Inflammatory macrophage (primary cell): ENCODE measurements at places on chromosomes 4 and X.

DNA sequence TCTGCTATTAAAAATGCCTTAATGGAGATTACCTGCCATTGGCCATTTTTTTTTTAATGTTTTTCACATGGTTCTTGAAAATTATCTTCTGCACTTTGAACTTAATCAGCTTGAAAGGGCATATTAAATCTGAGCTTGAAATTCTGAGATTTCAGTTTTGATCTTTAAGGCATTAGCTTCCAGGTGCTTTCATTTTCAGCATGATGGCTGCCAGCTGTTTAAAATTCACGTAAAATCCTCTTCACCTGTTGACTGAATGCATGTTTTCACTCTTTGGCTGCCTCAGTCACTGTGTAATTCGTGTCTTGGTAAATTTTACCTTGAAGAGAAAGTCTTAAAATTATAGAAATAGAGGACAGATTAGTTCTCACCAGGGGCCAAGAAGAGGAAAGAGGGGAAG, 39.6 kb downstream of the SMAD1 start:
- DNase-seq = no peak

GRCh38 chr4:152323221-152323620, 212.7 kb downstream of the FBXW7 start:
- no peak for DNase-seq

- DNase-seq = no peak
Observed at GRCh38 chr4:89598602-89599001, 238.4 kb downstream of the SNCA start.

DNA sequence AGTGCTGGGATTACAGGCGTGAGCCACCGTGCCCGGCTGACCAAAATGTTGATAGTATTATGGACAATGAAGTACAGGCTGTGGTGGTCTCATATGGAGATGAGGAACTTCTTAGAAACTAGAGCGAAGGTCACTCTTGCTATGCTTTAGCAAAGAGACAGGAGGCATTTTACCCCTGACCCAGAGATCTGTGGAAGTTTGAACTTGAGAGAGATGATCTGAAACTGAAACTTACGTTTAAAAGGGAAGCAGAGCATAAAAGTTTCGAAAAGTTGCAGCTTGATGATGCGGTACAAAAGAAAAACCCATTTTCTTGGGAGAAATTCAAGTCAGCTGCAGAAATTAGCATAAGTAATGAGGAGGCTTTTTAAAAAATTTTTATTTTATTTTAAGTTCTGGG, 8.5 kb upstream of the CTAG2 start:
- DNase-seq = peak; percentile 42

- DNase-seq = no peak
Observed at GRCh38 chr4:75997081-75997480, 6.3 kb upstream of the SDAD1 start.
